ENCODE measurements at places on chromosomes 4 and X.

DNA sequence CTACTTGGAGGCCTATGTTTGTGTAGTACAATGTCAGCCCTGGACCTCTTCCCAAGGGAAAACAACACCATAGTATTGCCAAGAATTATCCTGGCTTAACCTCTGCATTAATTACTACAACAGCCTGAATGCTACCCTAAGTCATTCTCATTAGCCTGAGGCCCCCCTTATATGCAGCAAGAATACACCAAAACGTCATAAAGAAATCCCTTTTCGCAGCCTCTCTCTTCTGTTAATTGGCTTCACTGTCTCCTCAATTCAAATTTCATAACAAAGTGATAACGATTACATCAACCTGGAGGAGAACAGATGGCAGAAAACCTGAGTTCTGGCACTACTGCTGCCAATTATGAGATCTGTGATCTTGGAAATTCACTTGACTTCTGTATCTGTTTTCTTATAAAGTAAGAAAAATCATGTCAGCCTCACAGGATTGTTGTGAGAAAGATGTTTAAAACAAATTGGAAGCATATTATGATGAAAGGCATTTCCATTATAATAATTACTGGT lies 1663.1 kb downstream of the STIM2 start:
- no peak for DNase-seq

DNA sequence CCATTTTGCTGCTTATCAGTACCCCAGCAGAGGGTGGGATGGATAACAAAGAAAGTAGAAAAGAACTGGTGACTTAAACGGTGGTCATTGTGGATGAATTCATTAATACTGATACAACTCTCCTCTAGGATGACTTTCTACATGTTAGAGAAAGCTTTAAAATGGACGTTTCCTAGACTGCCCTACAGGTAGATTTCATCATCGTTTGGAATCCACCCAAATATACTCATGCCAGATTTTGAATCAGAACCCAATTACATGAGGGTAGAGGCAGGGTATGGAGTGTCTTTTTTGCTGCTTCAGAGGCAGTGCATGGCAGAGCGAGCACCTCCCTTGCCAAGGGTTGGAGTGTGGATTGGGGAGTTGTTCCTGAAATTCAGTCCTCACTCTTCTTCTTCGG lies 13.3 kb upstream of the ANTXR2 start:
- DNase-seq = no peak

- no peak for DNase-seq
Measured at GRCh38 chr4:1600811-1601532, 83.1 kb downstream of the FAM53A start.

DNA sequence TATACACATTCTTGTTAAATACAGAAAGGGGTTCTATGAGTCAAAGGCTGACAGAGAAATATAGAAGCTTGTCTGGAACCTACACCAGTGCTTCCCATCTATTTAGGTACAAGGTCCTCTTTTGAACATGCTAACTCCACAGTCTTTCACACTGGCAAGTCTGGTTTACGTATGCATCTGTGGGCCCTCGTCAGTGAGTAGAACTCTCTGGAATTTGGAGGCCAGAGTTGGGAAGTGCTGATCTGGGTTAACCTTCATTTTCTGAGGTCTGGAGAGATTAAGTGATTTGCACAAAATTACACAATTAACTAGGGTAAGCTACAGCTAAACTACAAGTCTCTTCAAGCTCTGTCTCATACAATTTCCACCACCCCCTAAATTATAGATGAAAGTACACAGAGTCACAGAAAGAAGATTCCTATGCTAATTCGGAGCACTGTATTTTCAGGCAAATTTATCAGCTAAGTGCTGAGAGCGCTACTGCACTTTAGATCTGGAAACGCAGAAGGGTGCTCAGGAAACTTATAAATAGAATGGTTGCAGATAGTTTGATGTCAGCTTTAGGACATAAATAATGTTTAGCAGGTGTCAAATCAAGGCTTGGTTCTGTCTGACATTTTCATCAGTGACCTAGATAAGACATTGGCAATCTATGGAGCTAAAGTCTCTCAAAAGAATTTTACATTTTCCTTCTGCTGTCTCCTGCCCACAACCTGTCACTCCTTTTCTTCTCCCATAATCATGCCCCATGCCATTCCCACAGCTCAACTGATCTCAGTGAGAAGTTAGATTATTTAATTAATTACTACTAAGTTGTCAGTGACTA lies 43.0 kb upstream of the PDLIM5 start:
- DNase-seq = no peak

DNA sequence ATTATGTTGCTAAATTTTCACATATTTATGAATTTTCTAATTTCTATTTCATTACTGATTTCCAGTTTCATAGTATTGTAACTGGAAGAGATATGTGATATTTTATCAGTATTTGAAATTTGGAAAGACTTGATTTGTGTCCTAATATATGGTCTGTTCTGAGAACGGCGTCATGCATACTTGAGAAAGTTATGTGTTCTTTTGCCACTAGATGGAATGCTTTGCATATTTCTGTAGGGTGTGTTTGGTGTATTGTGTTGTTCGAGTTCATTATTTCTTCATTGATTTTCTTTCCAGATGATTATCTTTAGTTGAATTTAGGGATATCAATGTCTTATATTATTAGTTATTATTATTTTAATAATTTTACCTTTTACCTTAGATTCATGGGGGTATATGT lies 110.6 kb upstream of the ITM2A start:
- DNase-seq = peak; percentile 28

DNA sequence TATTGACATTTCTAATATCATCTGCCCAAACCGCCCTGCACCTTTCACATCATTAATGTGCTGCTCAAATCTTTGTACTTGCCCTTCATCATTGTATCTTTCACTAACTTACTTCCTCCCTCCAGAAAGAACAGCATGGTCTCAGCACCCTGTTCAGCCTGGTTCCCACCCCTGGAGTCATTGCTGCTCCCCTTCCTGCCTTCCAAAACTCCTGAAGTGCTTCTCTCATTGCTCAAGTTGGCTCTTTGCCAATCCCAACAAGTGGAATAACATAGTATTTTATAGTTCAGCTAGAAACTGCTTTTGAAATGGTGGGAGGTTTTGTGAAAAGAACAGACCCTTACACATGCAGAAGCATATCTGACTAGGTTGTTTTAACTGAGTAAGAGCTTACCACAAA lies 14.0 kb upstream of the TTC29 start:
- no peak for DNase-seq

DNA sequence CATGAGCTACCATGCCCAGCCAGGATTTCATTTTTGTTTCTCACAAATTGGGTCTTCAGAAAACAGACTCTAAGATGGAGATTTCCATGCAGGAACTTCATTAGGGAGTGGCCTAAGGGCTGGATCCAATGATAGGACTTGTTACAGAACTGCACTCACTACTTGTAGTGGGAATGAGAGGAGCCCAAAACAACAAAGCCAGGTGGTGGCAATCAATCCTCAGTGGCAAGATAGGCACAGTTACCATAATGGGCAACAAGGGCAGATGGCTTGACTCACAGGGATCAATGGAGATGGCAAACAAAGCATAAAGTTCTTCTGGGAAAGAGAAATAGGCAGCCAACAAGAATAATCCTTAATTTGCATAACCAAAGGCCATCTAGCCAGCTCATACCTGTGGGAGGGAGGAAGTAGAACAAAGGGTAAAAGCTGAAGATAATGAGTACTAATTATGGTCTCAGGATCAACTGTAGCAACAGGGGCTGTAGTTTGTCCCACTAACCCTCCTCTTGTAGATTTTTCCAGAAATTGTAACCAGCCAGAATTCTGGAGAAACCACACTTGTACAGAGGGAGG lies 72.8 kb upstream of the MAPK10 start:
- DNase-seq = peak; percentile 90

All from HAP-1 (cell line).